Activated naive CD4-positive, alpha-beta T cell (primary cell): ENCODE measurements at places on chromosomes 5 and 9.
A peak's percentile ranks its signal among the peaks of the same experiment; 100 is the strongest.

DNA sequence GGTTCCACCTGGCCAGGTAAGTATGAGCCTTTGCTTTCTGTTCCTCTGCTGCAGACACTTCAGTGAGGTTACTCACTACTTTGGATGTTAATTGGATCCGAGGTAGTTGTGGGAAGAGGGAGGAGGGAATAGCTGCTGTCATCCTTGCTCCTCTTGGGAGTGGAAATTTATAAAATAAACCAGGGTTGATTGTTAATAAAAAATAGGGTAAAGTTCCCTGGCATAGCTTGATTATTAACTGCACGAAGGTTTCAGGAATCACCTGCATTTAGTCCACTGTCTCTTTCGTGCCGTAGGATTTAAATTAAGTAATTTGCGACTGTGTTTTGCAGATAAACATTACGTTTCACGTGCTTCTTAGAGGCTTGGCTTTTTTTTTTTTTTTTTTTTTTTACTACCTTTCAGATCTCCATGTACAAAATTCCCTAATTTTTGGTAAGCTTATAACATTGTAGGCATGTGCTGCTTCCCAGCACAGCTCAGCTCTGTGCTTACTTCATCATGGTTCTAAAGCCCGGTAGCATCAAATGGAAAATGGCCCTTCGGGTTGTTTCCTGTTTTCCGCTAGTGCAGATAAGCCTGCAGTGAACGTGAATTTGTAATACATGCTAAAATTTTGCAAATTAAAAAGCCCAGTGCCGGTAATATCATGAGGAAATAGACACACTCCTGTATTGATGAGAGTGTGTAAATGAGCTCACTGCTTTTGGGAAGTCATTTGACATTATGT, 26.9 kb upstream of the LTC4S start:
- DNase-seq = no peak

GRCh38 chr9:31612336-31613030, 772.0 kb upstream of the ACO1 start:
- DNase-seq = no peak

GRCh38 chr9:33809506-33809905, 7.5 kb upstream of the UBE2R2 start:
- no peak for DNase-seq

GRCh38 chr9:121788686-121789366, 137.4 kb downstream of the DAB2IP start:
- no peak for DNase-seq

- DNase-seq = no peak
These were observed 145.7 kb upstream of the TRIM32 start for GRCh38 chr9:116541402-116541801.

DNA sequence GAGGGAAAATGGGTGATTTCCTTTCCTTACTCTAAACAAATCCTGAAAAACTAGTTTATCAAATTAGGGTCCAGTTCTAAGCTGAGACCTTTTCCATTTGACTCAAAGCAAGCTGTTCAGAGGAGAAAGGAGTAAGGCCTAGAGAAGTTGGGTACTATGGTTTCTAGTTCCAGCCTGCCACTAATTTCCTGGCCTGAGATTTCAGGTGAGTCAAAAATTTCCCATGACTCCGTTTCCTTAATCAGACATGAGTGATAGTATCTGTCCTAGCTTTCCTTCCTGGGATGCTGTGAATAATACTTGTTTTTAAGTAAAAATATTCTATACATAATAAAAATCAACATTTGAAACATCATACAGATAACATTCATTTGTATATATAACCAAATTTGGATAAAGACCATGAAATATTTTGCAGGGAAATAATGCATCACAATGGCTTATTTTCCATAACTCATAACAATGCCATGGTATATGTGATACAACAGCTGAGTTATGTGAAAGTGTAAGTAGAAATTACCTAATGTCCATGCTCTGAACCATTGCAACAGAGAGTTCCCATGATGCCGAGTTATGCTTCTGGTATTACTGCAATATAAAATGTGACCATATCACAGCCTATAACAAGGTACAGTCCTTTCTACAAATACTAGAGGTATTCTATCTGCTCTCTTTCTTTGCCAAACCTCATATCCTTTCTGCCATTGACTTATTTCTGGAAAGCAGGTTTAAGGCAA, 142.7 kb downstream of the MLLT3 start:
- DNase-seq = no peak

DNA sequence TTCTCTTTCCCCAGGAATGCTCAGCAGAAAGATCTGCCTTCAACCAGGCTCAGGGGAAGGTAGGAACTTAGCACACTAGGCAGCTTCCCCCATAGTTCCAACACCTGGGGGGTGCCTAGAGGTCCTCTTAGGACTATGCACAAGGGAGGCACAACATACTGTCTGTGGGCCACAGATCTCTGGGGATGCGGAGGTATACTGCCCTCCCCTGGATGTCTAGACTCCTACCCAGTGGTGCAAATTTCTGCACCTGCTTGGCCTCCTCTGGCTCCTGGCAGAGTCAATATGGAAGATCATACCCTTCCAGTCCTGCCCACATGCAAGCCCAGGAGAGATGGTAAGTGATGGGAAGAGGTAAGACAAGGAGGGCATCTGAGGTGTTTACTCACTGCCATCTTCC, 247.5 kb upstream of the DAPK1 start:
- DNase-seq = no peak

GRCh38 chr9:108924466-108924865, 9.5 kb downstream of the ELP1 start:
- no peak for DNase-seq

- no peak for DNase-seq
These were observed 256.9 kb downstream of the GLIS3 start for GRCh38 chr9:4042991-4043390.

- DNase-seq = no peak
These were observed 59.0 kb downstream of the DRD1 start for GRCh38 chr5:175384724-175385552.

GRCh38 chr9:126638571-126639132, 24.9 kb downstream of the LMX1B start:
- no peak for DNase-seq

DNA sequence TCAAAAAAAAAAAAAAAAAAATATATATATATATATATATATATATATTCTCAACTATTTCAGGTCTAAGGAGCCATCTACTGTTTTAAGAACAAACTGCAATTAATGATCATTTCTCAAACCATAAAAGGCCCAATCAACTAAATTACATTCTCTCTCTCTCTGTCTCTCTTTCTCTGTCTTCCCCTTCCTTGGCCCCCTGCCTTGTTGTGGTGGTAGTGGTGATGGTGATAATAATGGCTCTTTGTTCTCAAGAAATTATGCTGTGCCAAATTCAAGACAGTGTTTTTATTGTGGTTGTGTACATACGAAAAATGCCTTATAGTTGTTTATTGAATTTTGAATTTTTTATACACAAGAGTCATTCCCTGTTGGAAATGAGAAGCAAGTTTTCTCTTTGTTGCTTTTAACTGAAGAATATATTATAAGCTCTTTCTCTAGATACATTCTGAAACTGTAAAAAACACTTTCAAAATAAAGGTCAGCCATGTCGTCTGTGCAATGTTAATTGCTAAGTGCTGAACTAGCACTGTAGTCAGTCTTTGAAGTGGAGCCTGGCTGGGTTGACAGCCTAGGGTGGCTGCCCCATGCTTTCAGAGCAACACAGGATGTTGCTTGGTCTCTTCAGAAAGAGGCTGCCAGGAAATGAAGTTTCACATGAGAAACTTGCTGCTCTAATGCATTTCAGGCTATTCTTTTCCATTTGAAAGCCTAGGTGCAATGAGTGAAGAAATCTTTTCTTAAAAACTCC, 96.0 kb downstream of the HINT1 start:
- DNase-seq = peak; percentile 53

GRCh38 chr9:70006306-70006705, 37.3 kb upstream of the MAMDC2 start:
- no peak for DNase-seq

DNA sequence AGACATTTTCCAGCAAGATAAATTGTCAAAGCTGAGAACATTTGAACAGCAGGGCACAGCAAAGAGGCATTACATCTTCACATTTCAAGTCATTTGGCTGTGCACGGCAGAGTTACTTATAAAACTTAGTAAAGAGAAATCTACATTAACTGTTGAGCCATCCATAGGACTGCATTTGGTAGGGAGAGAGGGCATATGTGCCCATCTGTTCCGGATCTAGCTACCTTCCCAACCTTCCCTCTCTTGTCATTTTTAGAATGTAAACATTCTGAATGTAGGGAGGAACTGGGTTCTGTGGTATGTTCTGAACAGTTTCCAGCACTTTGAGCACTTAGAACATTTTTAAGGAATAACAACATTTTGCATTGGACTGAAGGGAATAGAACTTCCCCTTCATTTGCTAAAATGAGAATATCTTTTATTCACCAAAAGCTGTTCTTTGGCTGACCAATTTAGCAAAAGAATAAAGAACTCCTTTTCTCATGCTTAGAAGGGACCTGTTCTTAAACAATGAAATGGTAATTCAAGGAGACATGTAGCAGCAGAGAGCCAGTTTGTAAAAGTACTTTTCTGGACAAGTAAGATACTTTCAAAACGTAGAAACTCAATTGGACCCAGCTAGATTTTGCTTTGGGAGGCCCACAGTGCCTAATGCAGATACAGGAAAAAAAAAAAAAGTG, 104.4 kb downstream of the CETN3 start:
- DNase-seq = no peak

GRCh38 chr5:57311921-57312735, 138.3 kb downstream of the GPBP1 start:
- no peak for DNase-seq

DNA sequence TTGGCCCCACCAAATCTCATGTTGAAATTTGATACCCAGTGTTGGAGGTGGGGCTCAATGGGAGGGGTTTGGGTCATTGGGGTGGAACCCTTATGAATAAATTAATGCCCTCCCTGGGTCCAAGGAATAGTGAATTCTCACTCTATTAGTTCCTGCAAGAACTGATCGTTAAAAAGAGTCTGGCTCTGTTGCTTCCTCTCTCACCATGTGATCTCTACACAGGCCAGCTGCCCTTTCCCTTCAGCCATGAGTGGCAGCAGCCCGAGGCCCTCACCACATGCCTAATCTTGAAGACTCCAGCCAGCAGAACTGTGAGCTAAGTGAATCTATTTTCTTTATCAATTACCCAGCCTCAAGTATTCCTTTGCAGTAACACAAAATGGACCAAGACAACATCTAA, 106.0 kb downstream of the CAAP1 start:
- DNase-seq = no peak

DNA sequence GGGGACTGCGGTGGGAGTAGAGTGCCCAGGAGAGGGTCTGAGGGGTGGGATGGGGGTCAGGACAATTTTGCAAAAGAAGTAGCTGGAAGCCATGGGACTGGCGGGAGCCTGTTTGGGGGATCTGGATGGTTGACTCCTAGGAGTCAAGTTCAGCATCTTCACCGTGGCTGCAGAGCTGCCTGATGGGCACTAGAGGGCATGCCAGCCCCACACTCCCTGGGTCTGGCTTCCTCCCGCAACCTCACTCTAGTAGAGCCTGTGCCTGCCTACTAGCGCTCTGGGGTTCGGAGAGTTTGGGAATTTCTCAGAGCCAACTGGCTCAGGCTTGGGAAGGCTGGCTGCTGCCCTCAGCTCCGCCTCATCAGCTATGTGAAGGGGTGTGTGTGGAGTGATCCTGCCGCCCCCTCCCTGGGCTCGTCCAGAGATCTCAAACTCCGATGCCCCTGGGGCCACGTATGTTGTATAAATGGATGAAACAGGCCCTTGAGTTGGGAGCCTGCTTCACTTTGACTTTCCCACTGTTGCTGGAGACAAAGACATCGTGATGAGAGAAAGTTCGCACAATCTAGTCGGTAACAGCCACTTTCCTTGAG, 10.8 kb downstream of the TSPAN17 start:
- DNase-seq = peak; percentile 29

DNA sequence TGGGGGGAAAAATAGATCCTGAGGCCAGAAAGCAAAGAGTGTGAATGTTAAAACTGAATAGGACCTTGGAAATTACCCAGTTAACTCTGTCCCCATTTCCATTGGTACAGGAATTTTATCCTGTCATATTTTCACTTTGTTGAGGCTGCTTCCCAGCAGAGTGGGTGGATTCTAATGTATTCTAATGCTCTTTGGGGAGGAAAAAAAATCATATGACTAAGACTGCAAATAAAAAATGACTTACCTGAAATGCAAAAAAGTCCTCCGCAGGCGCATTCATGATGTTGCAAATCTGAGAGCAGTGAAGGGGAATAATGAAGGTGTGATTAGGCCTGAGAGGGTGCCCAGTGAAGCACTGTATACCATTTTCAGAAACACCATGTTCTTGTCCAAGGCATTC, 41.2 kb downstream of the PDE6A start:
- no peak for DNase-seq

DNA sequence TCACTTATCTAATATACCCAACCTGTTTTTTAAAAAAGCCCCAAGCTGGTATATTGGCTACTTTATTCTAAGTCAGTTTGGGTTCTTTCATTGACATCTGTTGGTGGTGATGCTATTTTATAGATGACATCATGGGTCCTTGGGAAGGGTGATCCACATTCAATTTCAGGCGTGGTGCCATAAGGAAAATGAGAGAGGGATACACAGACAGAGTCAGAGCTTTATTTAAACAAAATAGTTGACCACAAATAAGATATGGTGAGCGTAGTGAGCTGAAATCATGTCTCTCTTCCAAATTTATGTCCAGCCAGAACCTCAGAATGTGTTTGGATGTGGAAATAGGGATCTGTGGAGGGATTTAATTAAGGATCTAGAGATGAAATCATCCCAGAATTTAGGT, 302.4 kb downstream of the MAT2B start:
- DNase-seq = no peak

- peak; percentile 25 for DNase-seq
These were observed 694 bp upstream of the PLIN2 start for GRCh38 chr9:19127871-19128500.

DNA sequence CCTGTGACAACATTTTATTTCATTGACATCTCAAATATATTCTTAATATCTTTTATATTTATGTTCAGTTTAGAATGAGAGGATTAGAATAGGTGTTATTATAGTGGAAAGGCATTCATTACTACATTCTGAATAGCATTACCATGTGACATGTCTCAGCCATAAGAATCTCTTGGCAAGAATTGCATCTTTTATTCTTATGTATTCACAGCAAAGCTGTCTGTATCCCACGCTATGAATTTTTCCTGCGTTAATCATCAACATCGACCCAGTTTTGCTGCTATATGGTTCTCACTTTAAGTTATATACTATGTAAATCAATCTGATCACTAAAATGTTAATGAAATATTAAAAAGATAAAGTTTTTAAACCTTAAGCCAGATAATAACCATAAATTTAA, 248.6 kb downstream of the TMEM232 start:
- DNase-seq = no peak

- DNase-seq = no peak
These were observed 2.6 kb downstream of the SLC22A5 start for GRCh38 chr5:132372127-132372526.

GRCh38 chr9:61666849-61667371, 477.1 kb downstream of the SPATA31A7 start:
- no peak for DNase-seq

DNA sequence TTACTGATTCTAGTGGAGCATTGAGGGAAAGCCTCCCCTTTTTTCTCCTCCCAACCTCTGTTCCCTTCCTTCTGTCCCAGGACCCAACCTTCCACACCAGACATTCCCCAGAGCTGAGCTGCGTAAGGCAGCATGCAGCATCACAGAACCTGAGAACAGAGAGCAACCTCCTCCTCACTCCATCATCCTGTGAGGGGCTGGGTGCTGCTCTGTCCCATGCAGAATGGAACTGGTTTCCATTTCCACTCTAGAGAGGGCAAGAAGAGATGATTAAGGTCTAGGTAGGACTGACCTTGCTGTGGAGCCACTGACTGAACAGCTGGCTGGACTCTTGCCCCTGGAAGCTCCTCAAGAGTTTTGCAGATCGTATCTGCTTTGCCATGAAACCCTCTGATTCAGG, 30.1 kb upstream of the IL7R start:
- no peak for DNase-seq
